Ovary (tissue), 10 donors: ENCODE measurements at places on chromosomes 12 and 14. TPM values are rescaled to one million over a fixed set of nuclear protein-coding genes. Genes with fewer than 3 reads are reported as not detected.

GRCh38 chr14:102708494-102708893 is 68.8 kb upstream of the TRAF3 start:
- DNase-seq = no peak

Gene GCH1
- total RNA-seq = 1.0 TPM

DNA sequence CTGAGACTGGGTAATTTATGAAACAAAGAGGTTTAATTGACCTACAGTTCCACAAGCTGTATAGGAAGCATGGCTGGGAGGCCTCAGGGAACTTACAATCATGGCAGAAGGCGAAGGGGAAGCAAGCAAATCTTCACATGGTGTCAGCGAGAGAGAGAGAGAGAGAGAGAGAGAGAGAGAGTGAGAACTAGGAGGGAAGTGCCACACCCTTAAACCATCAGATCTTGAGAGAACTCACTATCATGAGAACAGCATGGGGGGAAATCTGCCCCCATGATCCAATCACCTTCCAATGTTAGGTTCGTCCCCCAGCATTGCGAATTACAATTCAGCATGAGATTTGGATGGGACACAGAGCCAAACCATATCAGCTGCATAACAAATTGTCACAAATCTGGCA is 96.7 kb downstream of the CHST11 start:
- DNase-seq = no peak

DNA sequence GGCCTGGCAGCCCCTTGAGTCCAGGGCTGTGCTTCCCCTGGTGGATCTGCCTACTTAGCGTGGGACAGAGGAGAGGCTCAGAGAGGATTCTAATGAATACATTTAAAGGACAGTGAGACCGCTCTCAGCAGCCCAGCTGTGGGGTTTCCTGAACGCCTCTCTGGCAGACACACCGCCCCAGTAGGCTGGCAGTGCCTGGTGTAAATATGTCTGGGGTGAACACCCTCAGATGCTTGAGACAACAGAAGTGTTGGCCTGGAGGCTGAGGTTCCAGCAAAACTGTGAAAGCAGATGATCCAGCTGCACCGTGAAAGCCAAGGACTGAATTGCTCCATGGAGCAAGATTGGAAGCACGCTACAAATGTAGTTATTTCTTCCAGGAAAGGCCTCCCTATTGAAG is 55.1 kb downstream of the LRRC74A start:
- no peak for DNase-seq

- no peak for DNase-seq
Measured at GRCh38 chr14:30143627-30144026, 216.0 kb upstream of the PRKD1 start.

GRCh38 chr14:81523016-81523415 is 10.6 kb downstream of the SEL1L start:
- no peak for DNase-seq

GRCh38 chr14:49594347-49595091 is 4.2 kb upstream of the LRR1 start:
- DNase-seq = no peak

- DNase-seq = no peak
Measured at GRCh38 chr12:64192644-64193444, 29.3 kb downstream of the KICS2 start.

GRCh38 chr14:94355191-94355794 is 32.2 kb upstream of the SERPINA6 start:
- no peak for DNase-seq

- peak; percentile 54 for DNase-seq
Measured at GRCh38 chr12:1629338-1630132, 504 bp downstream of the WNT5B start.

- DNase-seq = peak; percentile 67
Measured at GRCh38 chr12:116426391-116427136, 132.6 kb upstream of the MAP1LC3B2 start.

GRCh38 chr12:100656141-100656540 is 82.7 kb downstream of the GAS2L3 start:
- no peak for DNase-seq

- no peak for DNase-seq
Measured at GRCh38 chr14:73503648-73504047, 12.9 kb downstream of the RIOX1 start.

DNA sequence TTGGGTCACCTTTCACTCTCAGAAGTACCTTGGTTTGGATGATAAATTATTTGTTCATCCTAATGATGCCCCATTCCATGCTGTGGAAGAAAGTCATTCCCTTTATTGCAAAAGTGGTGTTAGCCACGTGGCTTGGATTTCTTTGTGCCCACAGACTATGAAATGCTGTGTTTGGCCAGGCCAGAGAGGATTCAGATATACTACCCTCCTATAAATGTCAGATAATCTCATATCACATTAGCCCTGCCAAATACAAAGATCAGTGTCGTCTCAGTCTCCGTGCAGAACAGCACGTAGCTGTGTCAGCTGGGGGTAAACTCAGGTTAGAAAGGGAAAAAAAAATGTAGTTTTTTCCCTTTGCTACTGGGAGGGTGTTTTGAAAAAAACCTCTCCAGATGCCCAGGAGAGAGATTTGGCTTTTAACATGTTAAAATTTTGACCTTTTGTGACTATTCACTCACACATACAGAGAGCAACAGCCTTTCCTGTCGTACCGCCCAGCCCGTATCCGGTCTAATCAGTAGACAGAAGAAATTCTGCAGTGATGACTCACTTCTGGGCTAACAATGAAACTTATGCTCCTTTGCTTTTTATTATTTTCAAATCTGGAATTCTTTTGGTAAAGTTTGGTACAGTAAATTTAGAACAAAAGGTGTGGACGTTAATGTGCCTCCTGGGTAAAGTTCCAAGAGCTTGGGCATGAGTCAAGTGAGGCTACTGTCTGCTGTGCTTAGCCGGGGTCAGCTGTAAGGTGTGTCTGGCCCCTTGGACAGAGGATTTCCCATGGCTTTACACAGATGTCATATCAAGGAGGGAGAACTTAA is 8.5 kb upstream of the PTPRB start:
- no peak for DNase-seq

GRCh38 chr14:31300296-31300695 is 92.7 kb upstream of the HECTD1 start:
- no peak for DNase-seq

DNA sequence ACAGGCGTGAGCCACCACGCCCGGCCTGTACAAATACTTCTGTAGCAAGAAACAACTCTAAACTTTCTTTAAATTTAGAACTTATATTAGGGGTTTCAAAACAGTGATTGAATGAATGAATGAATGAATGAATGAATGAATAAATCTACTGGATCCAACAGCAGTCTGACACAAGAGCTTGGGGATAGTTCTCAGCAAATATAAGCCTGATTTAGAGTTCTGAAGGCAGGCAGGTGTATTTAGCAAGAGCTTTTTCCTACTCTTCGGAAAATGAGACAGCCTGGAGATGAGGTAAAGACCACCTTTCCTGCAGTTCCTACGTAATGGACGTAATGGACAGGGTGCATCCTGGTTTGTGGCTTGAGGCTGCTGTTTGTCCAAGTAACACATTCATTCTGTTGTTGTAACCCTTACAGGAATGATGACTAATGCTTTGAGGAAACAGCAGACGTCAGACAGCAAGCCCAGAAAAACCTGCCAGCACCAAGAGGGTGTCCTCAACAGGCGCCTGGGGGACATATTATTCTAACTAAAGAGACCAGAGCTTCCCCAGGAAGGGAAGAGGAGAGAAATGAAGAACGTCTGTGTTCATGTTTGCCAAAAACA is 277.4 kb upstream of the SOX5 start:
- DNase-seq = no peak

Gene GABARAPL1
- total RNA-seq = 96.1 TPM

DNA sequence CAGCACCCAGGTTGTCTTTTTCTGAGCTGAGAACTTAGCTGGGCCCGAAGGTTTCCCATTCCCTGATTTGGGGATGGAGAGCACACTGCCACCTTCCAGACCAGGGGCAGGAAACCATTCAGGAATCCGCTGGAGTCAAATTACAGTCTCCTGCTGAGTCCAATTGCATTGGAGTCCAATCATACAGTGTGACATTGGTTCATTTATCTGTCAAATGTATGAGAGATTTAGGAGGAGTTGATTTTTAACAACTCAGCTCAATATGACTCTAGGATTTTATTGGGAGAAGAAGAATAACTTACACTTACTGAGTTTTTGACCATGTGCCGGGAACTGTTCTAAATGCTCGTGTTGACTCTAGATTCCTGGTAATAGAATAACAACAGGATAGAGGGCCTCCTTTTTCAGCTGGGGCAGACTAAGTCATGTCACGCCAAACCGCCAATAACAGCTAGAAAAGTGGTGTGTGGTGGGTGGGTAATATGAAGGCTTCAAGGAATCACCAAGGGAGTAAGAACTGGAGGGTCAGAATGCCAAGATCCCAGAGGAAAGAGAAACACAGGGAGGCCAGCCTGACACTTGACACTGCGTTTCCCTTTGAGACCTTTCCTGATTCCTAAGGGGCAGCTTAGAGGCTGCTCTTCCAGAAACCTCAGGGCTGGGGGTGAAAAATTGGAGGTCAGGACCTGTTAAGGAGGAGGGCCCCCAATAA is 11.5 kb downstream of the SYNDIG1L start:
- DNase-seq = no peak

- no peak for DNase-seq
Measured at GRCh38 chr14:75660238-75660629, 442 bp downstream of the ERG28 start.

Gene ATF7IP
- 40.8 TPM for total RNA-seq

DNA sequence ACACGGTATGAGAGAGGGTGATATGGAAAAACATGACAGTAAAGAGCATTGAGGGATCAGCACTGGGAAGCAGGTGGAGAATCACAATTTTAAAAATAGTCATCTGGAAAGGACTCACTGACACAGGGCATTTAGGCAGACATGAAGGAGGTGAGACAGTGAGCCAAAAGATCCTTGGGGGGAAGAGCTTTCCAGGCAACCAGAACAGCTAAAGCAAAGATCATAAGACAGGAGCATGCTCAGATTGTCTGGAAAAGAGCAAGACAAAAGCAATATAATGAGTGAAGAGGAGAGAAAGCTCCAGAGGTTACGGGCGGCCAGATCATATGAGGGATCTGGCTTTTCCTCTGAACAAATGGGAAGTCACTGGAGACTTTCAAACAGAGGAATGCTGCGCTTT is 63.9 kb downstream of the DENND5B start:
- DNase-seq = no peak

GRCh38 chr12:50567926-50568325 is 63.1 kb downstream of the DIP2B start:
- DNase-seq = no peak

Gene TGM1
- total RNA-seq = 9.1 TPM

DNA sequence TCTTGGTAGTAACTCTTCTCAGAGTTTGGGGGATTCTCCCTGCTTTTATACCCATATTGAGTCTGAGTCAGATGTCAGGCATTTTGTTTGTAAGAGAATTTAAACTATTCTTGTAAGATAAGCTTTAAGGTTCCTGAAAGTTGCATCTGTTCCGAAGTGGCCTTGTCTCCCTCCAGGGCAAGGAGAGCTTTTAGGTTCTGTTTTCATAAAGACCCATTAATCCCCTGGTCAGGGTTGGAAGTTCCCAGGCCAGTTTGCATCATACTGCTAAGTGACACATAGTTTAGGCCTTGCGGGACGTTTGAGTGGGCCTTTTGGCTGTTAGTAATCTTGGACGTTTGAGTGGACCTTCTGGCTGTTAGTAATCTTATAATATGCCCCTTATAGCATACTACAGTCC is 396.7 kb downstream of the NPAS3 start:
- DNase-seq = no peak

- peak; percentile 88 for DNase-seq
Measured at GRCh38 chr12:121536054-121536898, 44.5 kb downstream of the KDM2B start.

DNA sequence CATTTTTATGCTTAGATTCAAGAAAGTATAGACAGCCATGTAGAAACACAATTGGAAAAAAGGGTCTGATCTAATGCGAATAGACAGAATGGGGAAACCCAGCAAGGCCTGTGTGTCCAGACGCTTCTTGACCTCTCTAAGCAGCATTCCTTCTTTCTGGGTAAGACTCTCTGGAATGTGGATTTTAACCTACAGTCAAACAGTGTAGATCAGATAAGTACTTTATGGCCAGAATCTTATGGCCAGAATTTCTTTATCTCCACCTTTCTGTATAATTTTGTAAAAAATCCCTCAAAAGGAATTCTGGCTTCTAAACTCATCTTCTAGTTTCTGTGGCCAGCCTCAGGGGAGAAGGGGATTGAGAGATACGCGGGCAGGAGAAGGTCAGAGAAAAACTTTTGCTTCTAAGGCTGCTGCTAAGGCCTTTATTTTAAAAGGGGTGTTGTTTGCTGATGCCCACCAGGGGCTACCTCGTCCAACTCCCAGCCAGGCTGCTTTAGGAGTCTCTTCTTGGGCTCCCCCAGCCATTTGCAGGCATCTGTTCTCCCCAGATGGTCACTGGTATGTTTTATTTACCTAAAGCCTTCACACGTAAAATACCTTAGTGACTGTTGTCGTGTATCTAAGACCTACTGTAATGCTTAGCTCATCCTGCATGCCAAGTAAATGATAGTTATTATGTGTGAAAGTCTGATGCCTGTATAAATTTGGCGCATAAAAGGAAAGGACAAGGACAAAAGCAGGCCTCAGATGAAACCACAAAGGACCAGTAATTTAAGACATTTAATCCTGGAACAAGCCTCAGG is 68.4 kb downstream of the ANO6 start:
- DNase-seq = no peak

- DNase-seq = no peak
Measured at GRCh38 chr12:69026336-69026735, 93.4 kb upstream of the CPM start.

Gene RTN1
- total RNA-seq = 2.4 TPM

Gene POMT2
- 20.9 TPM for total RNA-seq

Gene PCED1B
- 24.7 TPM for total RNA-seq

Gene KRT3
- not detected for total RNA-seq

Gene RAN
- total RNA-seq = 80.4 TPM

- no peak for DNase-seq
Measured at GRCh38 chr14:34711169-34711568, 3.2 kb downstream of the CFL2 start.

Gene LRRC9
- total RNA-seq = not detected

DNA sequence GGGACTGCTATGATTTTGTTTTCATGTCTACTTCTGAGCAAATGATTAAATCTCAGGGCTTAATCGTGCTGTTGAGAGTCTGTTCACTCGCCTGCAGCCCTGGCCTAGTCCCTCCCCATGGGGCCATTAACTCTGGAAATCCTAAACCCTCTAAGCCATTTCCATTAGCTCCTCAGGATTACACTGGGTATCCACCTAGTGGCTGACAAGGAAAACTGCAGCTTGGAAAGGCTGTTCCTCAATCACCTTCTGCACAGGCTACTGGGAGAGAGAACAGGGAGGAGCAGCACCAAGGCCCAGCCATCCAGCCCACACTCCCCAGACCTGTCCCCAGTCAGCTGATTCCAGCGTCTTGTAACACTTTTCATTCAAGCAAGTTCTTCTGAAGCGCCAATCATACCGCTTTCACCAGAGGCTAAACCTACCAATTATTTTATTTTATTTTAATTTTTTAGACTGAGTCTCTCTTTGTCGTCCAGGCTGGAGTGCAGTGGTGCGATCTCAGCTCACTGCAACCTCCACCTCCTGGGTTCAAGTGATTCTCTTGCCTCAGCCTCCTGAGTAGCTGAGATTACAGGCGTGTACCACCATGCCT is 48.7 kb downstream of the NEUROD4 start:
- no peak for DNase-seq

Gene ACRBP
- 1.6 TPM for total RNA-seq

GRCh38 chr14:55688566-55688965 is 108.6 kb downstream of the KTN1 start:
- no peak for DNase-seq
